ENCODE measurements at places on chromosomes 16 and 17.

GRCh38 chr16:61289141-61289540, 747.1 kb downstream of the CDH8 start:
- no peak for DNase-seq

- no peak for DNase-seq
These were observed 250.3 kb downstream of the ZFHX3 start for GRCh38 chr16:72797621-72798020.

DNA sequence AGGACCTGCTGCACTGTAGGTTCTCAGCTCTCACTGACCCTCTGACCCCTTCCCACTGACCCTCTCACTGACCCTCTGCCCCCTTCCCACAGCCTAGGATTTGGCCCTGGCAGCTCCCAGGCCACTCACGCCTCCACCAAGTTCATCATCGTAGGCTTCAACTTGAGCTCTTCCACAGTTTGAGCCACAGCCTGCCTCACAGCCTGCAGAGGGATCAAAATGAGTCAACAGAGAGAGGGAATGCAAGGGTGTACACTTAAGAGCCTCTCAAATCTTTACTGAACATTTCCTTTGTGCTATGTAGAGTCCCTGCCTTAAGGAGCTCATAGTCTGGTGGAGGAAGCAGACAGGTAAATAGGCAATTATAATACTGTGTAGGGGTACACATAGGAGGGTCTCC, 12.1 kb downstream of the HEATR9 start:
- DNase-seq = no peak

DNA sequence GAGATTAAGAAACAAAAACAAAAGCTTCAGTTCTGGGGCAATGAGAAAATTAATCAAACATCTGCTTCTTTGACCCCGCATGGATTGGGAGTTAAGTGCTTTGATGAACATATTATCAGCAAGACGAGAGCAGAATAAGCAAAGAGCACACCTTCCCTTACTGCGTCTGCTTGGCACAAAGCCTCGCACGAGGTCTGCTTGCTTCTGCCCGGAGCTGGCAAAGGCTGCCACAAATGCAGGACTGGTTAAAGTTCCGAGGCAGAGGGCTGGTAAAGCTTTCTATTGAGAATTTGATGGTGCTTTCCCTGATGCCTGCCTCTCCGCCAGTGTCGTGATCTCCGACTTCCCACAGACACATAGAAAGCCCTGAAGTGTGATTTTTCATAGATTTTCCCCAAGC, 17.0 kb downstream of the VAT1L start:
- no peak for DNase-seq

DNA sequence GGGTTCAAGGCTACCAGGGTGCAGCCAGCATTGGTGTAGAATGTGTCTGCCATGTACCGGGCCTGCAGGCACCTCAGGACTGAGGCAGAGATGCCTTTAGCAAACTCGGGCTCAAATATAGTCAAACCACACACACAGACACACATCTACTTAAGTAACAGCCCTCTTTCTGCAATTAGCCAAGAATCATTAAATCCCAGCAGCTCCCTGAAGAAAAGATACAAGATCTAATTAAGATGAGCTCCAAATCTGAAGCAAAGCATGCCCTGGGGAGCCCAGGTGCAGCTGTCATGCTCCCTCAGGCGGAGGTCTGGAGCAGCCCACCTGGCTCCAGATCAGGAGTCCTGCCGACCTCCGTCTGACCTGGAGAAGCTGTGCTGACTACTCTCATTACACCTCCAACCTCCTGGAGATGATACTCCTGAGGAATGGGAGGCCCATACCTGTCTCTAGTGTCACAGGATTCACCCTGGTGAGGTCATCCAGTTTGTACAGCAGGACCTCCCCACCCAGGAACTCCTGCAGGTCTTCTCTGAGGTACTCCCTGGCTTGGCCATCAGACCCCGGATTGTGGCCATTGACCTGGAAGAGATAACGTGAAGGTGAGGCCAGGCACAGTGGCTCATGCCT, 6.9 kb downstream of the MYO19 start:
- DNase-seq = no peak

DNA sequence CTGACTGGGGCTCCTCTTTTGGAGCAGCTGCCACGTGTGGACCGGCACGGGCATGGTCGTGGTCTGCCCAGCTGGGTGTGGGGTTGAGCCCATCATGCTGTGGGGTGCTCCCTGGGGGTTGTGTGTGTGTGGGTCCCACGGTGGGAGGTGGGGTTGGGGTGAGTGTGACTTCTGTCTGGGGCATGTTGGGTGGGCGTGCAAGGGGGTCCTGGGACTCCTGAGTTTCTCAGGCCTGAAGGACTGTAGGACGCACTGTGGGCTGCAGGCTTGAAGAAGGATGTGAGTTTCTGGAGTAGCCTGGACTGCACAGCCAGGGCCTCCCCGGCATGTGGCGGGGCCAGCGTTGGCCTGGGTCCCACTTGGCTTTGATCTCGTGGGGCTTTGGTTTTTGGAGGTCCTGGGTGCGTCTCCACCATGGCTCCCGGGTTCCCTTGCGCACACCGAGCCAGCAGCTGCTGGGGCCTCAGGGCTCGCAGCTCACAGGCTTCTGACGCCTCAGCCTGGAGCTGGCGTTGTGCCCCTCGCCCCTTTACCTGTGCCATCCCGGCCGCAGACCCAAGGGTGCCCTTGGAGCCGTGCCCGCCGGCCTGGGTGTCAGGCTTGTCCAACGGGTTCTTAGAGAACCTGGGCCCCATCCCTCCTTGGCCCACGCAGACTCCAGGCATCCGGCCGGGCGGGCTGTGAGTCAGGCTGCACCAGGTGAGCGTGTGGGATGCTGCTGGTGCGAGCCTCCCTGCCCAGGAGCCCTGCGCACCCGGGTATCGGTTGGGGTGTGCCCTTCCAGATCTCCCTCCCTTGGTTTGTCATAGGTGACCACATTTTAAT, 34.4 kb upstream of the ZNF750 start:
- DNase-seq = no peak

DNA sequence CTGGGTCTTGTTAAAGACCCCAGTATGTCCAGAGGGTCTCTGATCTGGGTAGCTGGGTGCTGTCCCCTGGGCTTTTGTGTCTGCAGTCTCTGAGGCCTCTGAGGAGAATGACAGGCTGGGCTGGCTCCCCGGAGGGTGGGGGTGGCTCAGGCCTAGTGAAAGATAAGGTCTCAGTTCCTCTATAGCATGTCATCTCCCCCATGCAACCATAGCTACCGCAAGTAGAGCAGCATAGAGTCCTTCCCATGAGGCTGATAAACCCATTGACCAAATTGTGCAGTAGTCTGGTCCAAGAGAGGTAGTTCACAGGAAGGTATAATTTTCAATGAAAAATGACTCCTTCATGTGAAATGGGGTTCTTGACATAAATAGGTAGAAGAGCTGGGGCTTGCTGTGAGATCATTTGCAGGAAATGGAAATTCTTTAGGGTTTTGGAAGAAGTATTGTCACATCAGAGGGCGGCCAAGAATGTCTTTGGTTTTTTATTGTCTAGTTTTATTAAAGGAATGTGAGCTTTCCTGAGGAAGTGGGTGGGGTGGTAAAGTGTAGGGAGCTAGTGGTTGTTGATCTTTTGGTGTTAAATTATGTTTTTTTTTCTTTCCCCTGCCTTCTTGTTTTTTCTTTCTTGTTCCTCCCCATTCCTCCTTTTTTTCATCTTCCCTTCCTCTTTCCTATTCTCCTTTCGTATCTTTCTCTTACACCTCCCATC, 21.0 kb downstream of the SLC7A6OS start:
- DNase-seq = no peak

DNA sequence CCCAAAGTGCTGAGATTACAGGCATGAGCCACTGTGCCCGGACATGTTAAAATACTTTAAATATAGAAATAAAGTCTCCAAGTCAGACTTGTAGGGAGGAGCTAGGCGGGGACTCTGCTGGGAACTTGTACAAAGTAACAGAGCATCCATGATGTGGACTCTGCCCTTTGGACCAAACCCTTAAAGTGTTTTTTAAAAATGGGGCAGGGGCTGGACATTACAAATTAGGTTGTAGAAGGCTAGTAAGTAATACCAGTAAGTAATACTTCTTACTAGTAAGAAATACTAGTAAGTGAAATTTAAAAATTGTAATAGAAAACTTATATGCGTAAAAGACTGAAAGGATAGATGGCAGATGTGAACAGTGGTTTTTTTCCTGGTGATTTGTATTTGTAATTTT, 9.7 kb upstream of the SPATA32 start:
- no peak for DNase-seq

- peak; percentile 67 for DNase-seq
These were observed 22.3 kb upstream of the MILR1 start for GRCh38 chr17:64426596-64426995.

DNA sequence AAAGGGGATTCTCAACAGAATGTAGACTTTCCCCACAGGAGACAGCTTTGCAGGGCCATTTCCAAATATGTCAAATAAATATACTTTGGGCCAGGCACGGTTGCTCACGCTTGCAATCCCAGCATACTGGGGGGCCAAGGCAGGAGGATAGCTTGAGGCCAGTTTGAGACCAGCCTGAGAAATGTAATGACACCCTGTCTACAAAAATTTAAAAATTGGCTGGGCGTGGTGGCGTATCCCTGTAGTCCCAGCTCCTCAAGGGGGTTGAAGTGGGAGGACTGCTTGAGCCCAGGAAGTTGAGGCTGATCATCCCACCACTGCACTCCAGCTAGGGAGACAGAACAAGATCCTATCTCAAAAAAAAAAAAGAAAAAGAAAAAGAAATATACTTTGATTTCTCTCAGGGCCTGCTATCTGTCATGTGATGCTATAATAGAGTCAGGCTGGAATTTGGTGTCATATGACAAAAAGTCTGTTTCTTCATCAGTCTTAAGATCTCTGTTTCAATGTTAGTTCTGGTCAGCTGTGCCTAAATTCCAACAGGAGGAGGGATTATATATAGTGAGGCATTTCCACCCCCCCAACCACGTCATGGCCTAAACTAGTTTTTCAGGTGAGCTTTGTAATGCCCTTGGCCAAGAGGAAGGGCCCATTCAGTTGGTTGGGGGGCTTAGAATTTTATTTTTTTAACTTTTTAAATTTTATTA, 4.3 kb upstream of the ZDHHC7 start:
- no peak for DNase-seq

DNA sequence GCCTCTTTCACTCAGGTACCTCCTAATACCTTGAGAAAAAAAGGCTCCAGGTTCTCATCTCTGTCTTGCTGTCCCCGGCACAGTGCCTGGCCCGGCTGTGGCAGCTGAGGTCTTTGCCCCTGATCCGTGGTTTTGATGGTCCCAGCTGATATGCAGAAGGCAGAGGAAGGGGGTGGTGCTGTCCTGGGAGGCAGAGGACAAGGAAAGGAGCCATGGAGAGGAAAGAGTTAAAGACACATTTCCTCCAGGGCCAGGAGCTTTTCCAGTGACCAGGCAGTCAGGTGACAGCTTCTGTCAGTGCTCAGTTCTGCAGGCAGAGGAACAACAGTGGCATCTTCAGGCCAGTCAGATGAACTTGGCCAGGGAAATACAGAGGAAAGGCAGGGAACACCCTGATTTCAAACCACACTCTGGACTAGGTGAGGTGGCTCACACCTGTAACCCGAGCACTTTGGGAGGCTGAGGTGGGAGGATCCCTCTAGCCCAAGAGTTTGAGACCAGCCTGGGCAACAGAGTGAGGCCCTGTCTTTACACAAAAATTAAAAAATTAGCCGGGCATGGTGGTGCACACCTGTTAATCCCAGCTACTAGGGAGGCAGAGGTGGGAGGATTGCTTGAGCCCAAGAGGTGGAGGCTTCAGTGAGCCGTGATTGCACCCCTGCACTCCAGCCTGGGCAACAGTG, 3.3 kb upstream of the COG1 start:
- peak; percentile 19 for DNase-seq

- no peak for DNase-seq
These were observed 11.7 kb downstream of the CCDC57 start for GRCh38 chr17:82200743-82201497.

DNA sequence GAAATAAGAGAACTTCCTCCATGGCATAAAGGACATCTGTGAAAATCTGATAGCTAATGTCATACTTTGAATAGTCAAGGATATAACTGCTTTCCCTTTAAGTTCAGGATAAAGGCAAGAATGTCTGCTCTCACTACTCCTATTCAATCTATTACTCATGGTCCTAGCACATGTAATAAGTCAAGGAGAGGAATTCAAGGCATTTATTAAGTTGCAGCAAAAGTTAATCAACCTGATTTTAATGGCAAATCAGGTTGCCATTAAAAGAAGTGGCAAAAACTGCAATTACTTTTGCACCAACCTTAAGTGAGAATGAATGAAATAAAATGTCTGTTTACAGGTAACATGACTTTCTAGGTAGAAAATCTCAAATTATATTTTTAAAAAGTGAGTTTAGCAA, 225.9 kb downstream of the CNTNAP4 start:
- DNase-seq = no peak

- DNase-seq = no peak
These were observed 6.1 kb downstream of the ARHGAP27 start for GRCh38 chr17:45426561-45426960.

- no peak for DNase-seq
These were observed 241.8 kb downstream of the C16orf95 start for GRCh38 chr16:87075319-87075860.

GRCh38 chr16:14955546-14956231, 18.4 kb downstream of the NPIPA1 start:
- DNase-seq = no peak

DNA sequence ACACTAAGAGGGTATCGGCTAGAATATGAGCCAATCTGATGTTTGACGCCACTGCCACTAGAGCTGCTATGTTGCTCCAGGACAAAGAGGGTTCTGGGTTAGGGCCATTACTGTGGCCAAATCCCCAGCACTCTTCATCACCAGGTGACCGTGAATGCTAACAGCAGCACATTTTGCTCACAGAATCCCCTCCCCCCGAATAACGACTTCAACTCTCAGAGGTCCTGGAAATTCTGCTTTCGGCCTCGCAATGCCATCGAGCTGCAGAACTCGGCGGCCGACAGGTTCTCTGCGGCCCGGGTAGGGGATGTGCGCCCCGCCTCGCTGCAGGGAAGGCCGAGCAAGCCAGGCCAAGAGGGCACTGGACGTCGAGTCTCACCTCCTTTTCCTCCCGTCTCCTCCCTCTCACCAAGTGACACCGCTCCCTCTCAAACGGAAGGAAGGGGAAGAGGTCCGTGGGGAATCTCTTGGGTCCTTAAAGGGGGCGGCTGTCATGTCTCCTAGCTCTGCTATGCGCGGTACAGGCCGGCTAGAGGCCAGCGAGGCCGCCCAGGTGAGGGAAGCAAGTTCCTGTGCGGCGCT, 31.9 kb downstream of the CDK5R1 start:
- DNase-seq = no peak

DNA sequence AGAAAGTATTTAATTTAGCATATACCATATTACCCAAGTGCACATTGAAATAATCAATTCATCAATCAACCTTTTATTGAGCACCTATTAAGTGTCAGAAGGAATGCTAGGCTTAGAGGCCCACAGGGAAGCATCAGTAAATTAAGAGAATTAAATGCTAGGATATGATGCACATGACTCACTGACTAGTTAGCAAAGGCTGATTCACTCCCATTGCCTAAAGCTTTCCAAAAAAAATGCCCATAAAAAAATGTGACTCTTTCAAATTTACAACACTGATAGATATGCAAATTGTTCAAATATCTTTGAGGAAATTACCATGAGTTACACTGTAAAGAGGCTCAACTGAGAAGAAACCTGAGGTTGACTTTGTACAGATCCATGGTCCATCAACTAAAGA, 883.3 kb downstream of the CDH11 start:
- DNase-seq = no peak
